ENCODE measurements at places on chromosomes 1 and 21.
A peak's percentile ranks its signal among the peaks of the same experiment; 100 is the strongest.

GRCh38 chr1:204495078-204495753 lies 611 bp upstream of the PIK3C2B start:
- DNase-seq, result peak; percentile 30

- no peak for DNase-seq
These were observed 262.8 kb upstream of the VAMP3 start for GRCh38 chr1:7508052-7508933.

DNA sequence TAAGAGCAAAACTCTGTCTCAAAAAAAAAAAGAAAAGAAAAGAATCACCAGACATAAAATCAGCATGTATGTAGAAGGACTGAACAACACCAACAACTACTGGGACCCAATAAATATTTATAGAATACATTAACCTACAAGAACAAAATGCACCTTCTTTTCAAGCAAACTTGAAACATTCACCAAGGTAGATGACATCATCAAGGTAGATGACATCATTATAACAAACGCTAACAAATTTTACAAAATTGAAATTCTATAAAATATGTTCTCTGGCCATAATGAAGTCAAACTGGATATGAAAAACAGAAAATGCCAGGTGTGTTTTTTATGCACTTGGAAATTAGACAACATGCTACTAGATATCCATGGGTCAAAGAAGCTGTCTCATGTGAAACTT lies 220.2 kb upstream of the SNX7 start:
- DNase-seq, result no peak

DNA sequence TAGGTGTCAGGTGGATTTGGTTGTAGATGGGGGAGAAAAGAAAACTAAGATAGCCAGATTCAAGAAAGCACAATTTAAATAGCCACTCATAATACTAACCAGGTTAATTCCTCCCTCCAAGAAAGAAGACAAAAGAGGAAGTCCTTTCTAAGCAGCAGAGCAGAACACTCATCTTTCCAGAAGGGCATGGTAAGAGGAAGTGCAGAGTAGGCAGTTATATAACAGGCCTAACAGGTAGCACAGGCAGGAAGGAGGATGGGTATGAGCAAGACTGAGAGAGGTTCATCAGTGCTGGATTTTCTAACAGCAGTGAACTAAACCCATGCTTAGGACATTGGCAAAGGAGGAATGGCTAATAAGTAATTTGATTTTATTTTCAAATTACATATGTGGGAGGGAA lies 517.5 kb downstream of the PLPP3 start:
- no peak for DNase-seq

DNA sequence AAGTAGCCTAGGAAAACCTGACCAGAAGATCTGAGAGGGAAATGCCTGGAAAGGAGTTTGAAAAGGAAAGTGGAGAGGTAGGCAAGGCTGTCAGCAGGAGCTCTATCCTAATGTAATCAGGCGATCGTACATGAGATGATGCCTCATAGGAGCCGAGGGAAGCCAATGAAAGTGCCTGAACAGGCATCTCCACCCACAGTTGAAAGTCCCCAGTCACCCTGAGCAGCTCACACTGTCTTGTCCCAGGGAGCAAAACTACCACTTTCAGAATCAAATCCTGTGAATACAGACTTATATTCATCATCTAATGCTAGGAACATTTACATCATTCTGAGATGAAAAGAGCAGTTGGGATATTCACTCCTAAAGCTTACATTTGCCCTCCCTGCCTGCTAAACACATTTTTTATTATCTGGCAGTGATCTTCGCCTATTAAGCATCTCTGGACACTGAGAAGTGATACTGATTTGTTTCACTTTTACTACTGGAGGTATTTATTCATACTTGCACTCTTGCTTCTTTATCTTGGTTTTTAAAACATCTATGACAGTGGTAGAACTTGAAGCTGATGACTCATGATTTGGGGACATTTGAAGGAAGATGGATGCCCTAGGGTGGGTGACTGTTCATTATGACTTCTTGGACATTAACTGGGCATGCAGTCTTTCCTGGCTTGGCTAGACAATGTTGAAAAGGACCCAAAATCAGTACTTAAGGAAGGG lies 221.6 kb downstream of the SEC16B start:
- no peak for DNase-seq

- no peak for DNase-seq
These were observed 63.7 kb downstream of the AJAP1 start for GRCh38 chr1:4718071-4718470.

DNA sequence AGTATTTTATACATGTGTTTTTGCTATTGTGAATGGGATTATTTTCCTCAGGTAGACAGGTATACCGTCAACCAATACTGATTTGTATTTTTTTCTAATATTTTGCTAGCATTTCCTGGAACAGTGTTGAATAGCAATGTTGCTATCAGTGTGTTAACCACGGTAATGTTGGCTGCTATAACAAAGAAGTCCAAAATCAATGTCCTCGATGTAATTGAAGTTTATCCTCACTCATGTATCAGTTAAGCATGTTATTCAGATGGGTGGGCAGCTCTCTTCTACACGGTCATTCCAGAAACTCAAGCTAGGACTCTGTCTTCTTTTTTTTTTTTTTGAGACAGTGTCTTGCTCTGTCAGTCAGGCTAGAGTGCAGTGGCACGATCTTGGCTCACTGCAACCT lies 24.3 kb downstream of the DOP1B start:
- DNase-seq, result no peak

GRCh38 chr1:229062135-229062534 lies 208.8 kb upstream of the RAB4A start:
- DNase-seq, result no peak

GRCh38 chr1:243799908-243800307 lies 50.1 kb downstream of the AKT3 start:
- no peak for DNase-seq

- DNase-seq, result no peak
These were observed 272.3 kb upstream of the ST6GALNAC5 start for GRCh38 chr1:76595024-76595423.

DNA sequence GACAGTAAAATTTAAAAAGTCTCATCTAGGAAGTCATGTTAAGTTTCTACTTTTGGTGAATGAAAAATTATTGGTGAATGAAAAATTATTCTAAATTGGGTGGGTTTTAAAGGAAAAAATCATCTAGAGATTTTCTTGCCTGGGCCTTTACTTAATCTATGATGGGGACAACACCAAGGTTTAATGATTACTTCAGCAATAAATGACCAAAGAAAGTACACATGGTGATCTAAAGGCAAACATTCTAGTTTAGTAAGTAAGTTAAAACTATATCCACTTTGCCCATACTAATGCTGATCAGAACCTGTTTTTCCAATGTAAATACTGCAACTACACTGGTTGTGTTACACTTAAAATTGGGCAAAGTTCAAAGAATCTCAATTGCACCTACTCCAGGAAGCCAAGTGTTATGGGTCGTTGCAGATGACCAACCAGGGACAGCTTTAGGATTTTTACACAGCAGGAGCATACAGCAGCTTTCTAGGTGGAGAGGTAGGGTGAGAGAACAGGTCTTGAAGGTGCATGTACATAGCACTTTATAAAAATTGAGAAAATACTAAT lies 14.6 kb upstream of the RPL5 start:
- DNase-seq, result no peak

DNA sequence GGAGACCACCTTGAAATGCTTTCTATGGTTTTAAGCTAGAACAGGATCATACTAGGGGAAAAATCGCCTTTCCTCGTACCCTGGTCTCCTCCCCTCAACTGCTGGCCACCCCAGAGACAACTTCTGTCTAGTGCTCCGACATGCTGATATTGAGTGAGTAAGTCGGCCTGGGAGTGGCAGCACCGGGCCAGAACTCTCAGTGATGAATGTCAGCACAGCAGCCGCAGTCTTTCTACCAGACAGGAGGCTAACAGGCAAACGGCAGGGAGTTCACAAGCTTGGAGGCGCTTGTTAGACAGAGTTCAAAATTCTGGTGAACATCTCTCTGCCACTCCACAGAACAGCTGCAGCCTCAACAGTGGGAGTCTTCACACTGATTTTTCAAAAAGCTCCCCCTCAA lies 716.9 kb downstream of the ADGRL2 start:
- no peak for DNase-seq

GRCh38 chr1:167899253-167899681 lies 14.7 kb downstream of the ADCY10 start:
- no peak for DNase-seq

DNA sequence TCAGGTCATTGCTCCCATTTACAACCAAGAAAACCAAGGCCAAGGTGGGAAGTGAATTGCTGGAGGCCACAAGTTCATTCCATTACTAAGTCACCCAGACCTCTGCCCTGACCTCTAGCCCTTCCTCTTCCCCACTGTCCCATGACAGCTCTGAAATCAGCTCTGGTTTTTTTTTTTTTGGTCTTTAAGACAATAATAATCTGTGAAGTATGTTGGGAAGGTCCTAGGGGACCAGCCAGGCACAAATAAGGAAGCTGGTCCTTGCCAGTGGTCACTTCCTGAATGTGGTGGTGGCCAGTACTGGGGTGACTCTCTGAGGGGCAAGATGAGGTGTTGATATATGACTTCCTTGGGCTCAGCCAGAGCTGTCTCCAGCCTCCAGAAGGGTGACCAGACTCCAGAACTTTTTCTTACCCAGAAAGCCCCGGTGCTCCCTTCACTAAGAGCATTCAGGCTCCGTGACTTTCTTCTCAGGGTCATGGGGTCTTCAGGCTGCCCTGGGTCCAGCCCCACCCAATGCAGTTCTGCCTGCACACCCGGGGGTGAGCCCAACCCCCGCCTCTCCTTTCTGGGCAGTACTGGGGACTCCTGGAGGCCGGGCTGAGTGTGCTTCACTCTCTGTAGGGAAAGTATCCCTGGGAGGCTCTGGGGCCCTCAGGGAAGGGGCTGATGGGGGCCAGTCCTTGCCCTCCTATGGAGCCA lies 159.6 kb downstream of the PTPRU start:
- no peak for DNase-seq

DNA sequence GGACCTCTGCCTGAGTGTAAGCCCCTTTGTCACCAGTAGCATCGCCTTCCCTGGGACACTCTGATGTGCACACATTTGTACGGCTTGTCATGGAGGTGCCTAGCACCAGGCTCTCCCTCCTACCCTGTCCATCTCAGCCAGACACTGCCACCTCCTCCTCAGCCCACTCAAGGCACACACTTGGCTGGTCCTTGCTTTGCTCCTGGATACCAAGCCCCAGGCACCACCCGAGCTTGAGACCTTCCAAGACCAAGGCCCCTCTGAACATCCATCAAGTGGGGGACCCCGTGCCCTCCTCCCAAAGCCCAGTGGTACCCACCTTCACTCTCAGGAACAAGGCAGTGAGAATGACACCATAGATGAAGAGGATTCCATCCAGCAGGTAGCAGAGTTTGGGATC lies 78.0 kb downstream of the CD247 start:
- no peak for DNase-seq

- DNase-seq, result peak; percentile 46
These were observed 60.2 kb upstream of the PDE9A start for GRCh38 chr21:42593007-42593814.

- no peak for DNase-seq
These were observed 143.2 kb upstream of the BMP8A start for GRCh38 chr1:39348278-39348677.

DNA sequence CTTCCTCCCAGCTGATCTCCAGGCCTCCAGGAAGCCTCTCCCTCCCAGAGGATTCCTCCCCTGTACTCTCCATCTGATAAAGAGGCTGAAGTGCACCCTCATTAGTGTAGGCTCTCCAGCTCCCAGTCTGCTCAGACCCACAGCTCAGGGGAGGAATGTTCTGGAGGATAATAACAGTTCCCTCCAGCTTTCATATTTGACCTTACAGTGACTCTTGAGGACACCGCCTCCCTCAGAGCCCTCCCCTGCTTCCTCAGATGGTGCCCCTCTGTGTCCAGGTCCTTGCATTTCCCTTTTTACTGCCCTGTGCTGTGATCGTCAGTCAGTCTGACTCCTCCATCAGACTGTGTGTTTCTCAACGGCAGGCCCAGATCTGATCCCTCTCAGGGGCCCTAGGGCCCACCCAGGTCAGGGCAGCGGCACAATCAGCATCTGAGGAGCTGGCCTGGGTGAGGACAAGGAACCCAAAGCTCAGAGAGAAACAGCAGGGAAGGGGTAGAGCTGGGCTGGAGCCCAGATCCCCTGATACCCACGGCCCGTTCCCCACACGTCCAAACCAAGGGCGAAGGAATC lies 1.1 kb upstream of the SHISAL2A start:
- DNase-seq, result no peak

DNA sequence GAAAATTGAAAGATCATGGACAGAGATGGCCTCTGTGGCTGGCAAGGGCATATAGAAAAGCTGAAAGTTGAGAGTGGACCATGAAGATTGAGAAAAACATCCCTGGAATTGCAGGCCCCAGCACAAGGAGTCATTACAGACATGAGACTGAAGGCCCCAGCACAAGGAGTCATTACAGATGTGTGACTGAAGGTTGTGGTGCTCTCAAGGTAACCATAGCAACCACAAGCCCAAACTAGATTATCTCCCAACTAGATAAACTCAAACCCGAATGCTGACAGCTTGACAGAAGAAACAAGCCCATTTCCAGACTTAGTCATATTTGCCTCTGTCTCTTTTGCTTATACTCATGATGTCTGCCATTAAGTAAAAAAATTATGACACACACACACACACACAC lies 1252.1 kb upstream of the ADGRL4 start:
- DNase-seq, result no peak

- DNase-seq, result no peak
These were observed 131.6 kb downstream of the ETS2 start for GRCh38 chr21:38937286-38937790.

DNA sequence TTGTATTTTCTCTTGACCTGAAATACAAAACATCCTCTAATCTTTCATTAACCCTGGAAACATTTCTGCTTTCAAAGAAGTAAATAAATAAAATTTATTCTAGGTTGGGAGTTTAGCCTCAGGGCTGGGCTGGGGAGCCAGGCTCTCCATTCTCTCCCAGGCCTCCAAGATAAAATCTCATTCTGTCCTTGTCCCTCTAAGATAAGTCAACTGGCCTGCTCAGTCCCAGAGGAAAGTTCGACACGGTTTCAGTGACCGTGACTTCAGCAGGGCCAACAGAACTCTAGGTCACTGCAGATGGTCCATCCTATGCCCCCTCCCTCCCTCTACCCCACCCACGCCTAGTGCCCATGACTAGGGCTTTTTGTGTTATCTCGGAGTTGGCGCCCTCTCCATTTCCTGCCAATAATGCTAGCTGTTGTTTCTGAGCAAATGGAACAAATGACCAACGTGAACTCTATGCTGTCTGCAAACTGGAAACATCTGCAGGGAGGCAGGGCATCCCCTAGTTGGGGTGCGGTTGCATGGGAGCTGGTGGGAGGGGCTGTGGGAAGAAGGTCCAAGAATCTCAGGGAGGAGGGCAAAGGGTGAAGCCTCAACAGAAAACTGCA lies 10.1 kb upstream of the ADORA3 start:
- DNase-seq, result no peak

DNA sequence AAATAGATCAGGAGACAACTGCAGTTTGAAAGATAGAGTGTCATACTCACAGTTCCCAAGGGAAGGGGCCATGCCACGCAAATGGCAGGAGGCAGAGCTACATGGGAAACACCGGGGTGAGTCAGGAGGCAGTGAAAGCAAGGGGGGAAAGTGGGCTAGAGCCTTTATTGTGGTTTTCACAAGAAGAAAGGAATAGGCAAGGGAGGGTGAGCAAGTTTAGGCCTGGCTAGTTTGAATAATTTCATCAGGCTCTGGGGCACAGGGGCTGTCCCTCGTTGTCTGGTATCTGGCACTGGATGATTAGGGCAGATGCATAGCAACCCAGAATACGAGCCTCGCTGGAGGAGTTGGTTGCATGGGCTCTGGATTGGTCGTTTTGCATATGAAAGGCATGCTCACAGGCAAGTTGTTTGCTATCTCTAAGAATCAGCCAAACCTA lies 17.0 kb upstream of the ITLN2 start:
- no peak for DNase-seq

- no peak for DNase-seq
These were observed 54.5 kb downstream of the EXO1 start for GRCh38 chr1:241902391-241903065.
